ENCODE measurements at places on chromosomes 1 and 21. TPM values are rescaled to one million over a fixed set of nuclear protein-coding genes. Genes with fewer than 3 reads are reported as not detected.

TEKT2 gene
- total RNA-seq, result not detected

TMPRSS15 gene
- not detected for total RNA-seq

PLEKHG5 gene
- 0.20 TPM for total RNA-seq

OR2T2 gene
- 3.9 TPM for total RNA-seq

- peak overlapping the region; percentile 100 for H3K27ac ChIP-seq
- peaks cover 60% of the 10 kb centered on the region for H3K4me1 ChIP-seq
These were observed 2.8 kb downstream of the LAPTM5 start for GRCh38 chr1:30754684-30755171.

DNA sequence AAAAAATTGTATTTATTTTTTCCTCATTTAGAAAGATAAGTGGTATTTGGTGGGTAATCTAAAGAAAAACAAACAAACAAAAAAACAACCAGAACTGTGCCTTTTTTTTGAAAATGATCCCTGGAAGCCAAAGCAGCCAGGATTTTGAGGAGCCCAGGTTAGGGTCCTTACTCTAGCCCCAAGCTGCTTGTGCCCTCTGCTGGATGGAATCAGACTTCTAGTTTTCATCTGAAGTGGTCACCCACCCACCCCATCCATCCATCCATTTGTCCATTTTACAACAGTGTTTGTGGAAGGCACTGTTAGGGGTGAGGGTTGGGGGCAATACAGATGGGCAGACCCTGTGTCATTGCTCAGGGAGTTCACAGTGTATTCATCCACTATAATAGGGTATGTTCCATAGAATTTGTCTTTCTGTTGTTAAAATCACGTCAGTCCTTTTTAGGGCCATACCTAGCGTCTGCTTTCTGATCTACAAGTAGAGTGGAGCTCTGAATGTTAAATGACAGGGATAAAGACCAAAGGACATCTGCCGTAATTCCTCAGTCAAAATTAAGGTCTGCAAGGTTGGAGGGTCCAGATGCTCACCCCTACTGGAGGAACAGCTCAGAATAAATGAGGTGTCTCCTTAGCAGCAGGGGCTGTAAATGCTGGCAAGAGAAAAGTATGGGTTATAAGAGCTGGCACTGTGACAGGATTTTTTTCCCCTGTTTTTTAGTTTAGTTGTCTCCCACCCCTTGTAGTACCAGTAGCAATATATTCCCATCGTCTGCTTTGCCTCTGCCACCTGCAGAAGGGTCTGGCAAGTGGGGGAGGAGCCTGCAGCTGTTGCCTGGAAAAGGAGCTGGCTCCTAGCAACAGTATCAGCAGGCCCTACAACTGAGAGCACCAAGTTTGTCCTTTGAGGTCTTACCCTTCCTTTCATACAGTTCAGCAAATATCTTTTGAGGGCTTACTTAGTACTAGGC is 3.2 kb downstream of the LRRC42 start:
- H3K4me3 ChIP-seq, result no peak overlapping the region
- DNase-seq, result peak; percentile 53
- H3K27me3 ChIP-seq, result no peaks in the 10 kb centered on the region
- no peak overlapping the region for H3K27ac ChIP-seq

DNA sequence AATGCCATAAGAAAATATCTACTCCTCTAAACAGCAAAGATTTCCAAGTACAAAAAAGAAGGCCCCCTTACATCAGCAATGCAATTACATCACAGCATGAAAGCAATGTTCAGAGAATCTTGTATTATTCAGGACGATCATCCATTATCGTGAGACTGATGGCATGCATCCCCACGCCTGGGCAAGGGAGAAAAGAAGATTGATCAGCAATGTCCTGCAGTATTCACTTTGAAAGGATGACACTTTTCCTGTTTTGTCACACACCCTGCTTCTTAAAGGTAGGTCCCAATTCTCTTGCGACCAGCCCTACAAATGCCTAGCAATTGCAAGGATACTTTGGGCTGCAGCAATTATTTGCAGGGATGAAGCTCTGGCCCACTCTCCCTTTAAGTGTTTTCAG is 108.7 kb downstream of the TOMM20 start:
- peaks cover 11% of the 10 kb centered on the region for H3K4me1 ChIP-seq
- no peak for DNase-seq
- no peak overlapping the region for H3K4me3 ChIP-seq
- H3K27ac ChIP-seq, result no peak overlapping the region

GRCh38 chr1:86156566-86157455 is at the start of gene COL24A1:
Gene COL24A1 (minus strand): TSS chr1:86156772. CDS start chr1:86156396, 376 bp downstream.
- peaks cover 29% of the 10 kb centered on the region for H3K27me3 ChIP-seq
- no peak within 1 kb of the TSS for H3K4me3 ChIP-seq
- H3K27ac ChIP-seq, result no peak within 1 kb of the TSS
- DNase-seq, result no peak
- no peaks in the 10 kb centered on the region for H3K36me3 ChIP-seq

- no peaks in the 10 kb centered on the region for H3K4me1 ChIP-seq
- peak; percentile 24 for DNase-seq
- H3K4me3 ChIP-seq, result no peak overlapping the region
- no peaks in the 10 kb centered on the region for H3K36me3 ChIP-seq
- H3K27me3 ChIP-seq, result no peaks in the 10 kb centered on the region
- H3K27ac ChIP-seq, result no peak overlapping the region
These were observed 3.8 kb downstream of the RNF186 start for GRCh38 chr1:19811206-19811851.

DNA sequence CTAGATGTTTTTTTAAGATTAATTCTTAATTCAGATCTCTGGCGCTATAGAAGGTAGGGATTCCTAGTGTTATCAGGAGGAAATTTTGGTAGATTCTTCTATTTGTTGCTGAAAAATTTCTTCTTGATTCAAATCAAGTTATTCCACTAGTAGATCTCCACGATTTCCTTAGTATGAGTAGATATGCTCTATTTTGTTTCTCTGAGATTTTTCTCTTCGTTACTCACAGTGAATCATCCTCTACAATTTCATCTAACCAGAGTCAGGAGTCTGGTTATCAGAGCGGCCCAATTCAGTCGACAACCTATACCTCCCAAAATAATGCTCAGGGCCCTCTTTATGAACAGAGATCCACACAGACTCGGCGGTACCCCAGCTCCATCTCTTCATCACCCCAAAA is 18.8 kb upstream of the HAX1 start:
- no peaks in the 10 kb centered on the region for H3K27me3 ChIP-seq
- H3K4me1 ChIP-seq, result no peaks in the 10 kb centered on the region
- no peak overlapping the region for H3K4me3 ChIP-seq
- peaks cover 92% of the 10 kb centered on the region for H3K36me3 ChIP-seq
- H3K27ac ChIP-seq, result no peak overlapping the region

GRCh38 chr1:157641177-157641576 is 43.3 kb upstream of the FCRL4 start:
- DNase-seq, result no peak
- H3K4me1 ChIP-seq, result peaks cover 6% of the 10 kb centered on the region
- no peak overlapping the region for H3K27ac ChIP-seq
- no peak overlapping the region for H3K4me3 ChIP-seq

DNA sequence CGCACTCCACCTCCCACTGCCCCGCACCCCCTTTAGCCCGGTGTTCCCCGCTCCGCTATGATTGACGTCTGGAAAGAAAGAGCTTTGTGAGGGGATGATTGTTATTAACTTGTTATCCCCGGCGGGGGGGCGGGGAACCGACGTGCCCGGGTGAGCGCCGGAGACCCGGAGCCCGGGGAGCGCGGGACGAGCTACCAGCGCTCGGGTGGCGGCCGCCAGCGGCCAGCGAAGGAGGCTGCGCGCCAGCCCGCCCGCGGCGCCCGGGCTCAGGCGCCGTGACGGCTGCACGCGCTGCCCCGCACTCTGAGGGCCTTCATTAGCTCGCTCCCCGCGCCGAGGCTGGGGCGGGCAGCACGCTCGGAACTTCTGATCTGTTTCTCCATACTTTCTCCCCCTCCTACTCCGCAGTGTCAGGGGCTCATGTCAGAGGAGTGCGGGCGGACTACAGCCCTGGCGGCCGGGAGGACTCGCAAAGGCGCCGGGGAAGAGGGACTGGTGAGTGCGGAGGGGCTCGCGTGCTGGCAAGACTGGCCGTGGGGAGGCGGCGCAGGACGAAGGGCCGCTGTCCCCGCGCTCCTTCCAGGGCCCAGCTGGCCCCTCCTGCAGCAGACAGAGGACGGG is 2.1 kb downstream of the LHX8 start:
- peaks cover 23% of the 10 kb centered on the region for H3K4me1 ChIP-seq
- peak; percentile 16 for DNase-seq
- peaks cover 48% of the 10 kb centered on the region for H3K27me3 ChIP-seq
- no peaks in the 10 kb centered on the region for H3K36me3 ChIP-seq
- H3K27ac ChIP-seq, result no peak overlapping the region
- H3K4me3 ChIP-seq, result no peak overlapping the region

- no peak overlapping the region for H3K4me3 ChIP-seq
- H3K4me1 ChIP-seq, result peaks cover 5% of the 10 kb centered on the region
- no peak overlapping the region for H3K27ac ChIP-seq
- no peaks in the 10 kb centered on the region for H3K36me3 ChIP-seq
- peaks cover 20% of the 10 kb centered on the region for H3K27me3 ChIP-seq
- peak; percentile 7 for DNase-seq
These were observed 2.1 kb downstream of the TLCD4 start for GRCh38 chr1:95119273-95119672.

DNA sequence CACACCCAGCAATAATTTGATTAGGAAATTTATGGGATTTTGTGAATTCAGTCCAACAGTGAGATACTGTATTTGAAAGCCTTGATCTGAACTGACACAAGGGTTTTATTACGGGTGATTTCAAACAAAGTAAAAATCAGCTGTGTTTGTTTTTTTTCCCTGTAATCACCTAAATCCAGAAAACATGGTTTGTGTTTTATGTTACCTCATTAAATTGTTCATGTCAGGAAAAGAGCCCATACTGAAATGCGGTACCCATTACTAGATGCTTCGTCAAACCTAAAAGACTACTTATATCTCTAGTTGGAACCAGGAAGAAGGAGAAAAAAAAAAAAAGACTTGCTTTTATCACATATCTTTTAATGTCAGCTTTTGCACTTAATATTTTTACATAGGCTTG is 811.9 kb upstream of the RGS18 start:
- H3K27me3 ChIP-seq, result no peaks in the 10 kb centered on the region
- no peak for DNase-seq
- H3K4me1 ChIP-seq, result no peaks in the 10 kb centered on the region
- no peak overlapping the region for H3K4me3 ChIP-seq
- H3K36me3 ChIP-seq, result no peaks in the 10 kb centered on the region

GRCh38 chr1:61428146-61428545 is 296.8 kb downstream of the TM2D1 start:
- H3K4me1 ChIP-seq, result peaks cover 5% of the 10 kb centered on the region
- no peaks in the 10 kb centered on the region for H3K27me3 ChIP-seq
- DNase-seq, result no peak
- no peak overlapping the region for H3K27ac ChIP-seq

DNA sequence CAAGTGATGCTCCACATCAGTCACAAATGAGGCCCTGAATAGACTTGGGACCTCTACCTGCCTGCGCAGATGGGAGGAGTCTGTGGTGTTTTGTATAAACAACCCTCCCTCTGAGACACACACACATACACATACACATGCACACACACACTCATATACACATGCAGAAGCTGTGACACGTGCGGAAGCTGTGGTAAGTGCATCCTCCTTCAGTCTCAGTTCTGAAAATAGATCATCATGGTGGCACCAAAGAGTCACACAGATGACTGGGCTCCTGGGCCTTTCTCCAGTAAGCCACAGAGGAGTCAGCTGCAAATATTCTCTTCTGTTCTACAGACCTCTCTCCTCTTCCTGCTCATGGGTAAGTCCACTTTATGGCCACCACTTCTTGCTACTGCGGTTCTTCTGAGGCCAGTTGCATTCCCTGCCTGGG is at the start of gene LY9:
LY9 (plus strand) TSS at position 224 of the 433 bp plus-strand sequence; CDS start at position 238, 14 bp downstream.
- peaks cover 68% of the 10 kb centered on the region for H3K4me1 ChIP-seq
- DNase-seq, result peak; percentile 96
- H3K4me3 ChIP-seq, result peak within 1 kb of the TSS; percentile 41
- H3K27me3 ChIP-seq, result no peaks in the 10 kb centered on the region

Data from B cell (primary cell).